ENCODE measurements at places on chromosomes 12 and 14.

DNA sequence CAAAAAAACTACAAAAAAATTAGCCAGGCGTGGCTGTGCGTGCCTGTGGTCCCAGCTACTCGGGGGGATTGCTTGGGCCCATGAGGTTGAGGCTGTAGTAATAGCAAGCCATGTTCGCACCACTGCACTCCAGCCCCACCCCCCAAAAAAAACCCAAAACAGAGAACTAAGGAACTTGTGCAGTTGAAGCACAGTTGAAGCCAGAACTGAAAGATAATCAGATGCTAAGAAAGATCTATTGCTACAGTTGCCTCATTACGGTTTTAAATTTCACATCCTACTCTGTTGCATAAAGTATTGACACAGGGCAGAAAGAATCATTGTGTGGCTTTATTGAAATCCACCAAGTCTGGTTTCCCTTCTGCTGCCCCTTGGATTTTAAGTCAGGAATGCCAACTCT lies 3.8 kb downstream of the CS start:
- DNase-seq: no peak

DNA sequence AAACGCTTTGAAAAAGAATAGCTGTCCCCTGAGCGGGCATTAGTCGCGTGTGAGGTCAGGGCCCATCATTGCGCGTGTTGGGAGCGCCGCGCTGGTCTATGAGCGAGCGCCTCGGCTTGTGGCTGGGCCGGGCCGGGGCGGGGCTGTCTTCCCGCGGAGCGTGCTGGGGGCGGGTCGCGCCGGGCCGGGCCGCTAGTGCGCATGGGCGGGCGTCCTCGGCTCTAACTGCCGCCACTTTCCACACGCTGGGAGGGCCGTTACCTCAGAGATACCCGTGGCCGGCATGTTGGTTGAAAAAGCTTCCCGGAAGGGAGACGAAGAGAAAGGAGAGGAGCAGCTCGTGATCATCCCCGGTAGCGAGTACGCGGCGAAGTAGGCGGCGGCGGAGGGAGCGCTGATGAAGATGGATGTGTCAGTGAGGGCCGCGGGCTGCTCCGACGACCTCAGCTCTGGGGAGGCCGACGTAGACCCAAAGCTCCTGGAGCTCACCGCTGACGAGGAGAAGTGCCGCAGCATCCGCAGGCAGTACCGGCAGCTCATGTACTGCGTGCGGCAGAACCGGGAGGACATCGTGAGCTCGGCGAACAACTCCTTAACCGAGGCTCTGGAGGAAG lies at the start of gene EID3:
EID3 (plus strand) TSS at position 202 of the 614 bp plus-strand sequence; CDS start at position 398, 196 bp downstream.
- peak; percentile 62 for DNase-seq

DNA sequence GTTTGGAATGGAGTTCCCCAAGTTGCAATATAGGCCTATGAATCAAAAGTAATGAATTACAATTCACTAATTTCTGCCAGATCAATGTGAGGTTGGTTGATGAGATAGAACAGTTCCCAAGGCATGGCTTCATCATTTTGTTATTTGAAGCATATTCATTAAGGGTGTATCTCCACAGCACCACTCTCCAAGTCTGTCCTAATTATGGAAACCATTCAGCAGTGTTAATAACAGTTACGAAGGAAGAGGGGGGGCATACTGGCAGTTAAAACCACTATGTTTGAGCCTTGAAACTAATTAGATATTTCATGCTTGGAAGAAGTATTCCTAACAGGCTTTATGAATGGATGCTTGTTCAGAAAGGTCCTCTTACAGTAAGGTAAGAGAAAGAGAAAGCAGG lies 520.3 kb downstream of the DIO2 start:
- no peak for DNase-seq

DNA sequence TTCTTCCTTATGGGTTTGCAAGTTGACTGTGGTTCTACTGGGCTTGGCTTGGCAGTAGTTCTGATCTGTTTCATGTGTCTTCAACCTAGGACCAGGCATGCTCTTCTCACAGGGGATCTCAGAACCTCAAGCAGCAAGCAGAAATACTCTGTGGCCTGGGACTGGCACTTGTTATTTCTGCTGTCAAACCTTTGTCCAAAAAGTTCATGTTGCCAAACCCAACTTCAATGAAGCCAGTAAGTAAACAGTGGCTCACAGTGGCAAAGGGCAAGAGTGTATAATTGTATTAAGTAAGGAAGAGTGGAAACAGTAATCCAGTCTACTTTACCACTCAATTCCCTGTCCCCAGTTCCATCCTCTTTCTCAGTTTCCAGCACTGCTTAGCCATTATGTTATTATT lies 15.7 kb upstream of the HMGA2 start:
- no peak for DNase-seq
